ENCODE measurements at places on chromosomes 12 and 14.

DNA sequence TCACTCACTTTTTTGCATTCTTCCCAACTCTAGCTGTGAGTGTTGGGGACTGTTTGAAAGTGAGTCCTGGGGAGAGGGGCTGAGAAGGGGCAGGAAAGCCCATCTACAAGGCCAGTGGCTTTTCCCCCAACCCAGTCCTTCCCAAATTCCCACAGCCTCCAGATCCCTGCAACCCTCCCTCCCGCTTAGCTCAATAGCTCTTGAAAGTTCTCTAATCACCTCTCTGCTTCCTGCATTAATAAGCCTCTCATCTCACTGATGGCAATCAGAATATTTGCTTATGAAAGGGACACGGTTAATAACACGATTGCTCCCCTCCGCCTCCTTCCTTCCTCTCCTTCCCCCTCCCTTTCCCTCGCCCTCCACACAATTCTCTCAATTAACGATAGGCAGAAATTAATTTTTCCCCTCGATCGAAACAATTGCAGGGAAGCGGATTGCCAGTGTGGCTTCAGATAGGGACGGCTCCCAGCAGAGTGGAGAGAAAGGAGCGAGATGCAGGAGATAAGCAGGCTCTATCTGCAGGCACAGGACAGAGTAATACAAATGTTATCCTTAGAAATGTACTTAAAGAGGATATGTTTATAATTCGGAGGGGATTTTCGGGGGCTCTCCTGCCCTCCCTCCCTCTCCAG lies 15.1 kb upstream of the GPATCH2L start:
- DNase-seq: no peak

- DNase-seq: peak; percentile 53
These were observed 30.2 kb upstream of the CIPC start for GRCh38 chr14:77067632-77068516.

GRCh38 chr14:58296726-58297125 lies 1.6 kb upstream of the ARID4A start:
- no peak for DNase-seq

DNA sequence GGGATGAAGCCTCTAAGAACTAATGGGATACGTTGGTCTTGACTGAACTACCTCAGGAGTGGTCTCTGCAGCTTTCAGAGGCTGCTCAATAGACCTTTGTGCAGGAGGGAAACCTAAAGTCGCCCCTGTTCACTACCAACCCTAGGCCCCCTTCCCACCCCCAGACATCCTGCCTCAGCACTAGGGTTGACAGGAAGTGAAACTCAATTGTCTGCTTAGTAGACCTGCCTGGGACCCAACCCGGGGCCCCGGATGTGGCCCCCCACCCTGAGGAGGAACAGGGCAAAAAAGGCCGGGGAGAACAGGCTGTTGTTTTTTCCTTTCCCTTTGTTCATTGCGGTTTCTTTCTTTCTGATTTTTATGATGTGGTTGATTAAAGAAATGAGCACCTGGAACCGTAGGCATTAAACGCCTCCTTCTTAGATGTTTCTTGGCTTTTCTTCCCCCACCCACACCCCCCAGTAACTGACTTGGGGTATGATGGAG lies 1.6 kb upstream of the DGKA start:
- DNase-seq: peak; percentile 84

DNA sequence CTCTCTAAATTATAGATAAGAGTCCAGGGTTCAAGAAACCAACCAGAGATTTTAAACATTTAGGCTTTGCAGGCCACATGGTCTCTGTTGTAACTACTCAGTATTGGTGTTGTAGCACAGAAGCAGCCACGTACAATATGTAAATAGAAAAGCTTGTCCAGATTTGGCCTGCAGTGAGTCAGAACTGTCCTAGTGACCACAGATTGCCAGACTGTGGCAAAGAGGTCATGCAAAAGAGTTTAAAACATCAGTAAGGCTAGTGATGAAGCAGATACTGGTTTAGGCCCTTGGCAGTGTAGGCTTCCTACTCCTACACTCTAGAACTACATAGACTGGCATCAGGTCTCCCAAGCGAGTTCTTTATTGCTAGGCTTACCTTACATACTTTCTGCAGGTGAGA lies 117.6 kb upstream of the GARIN6 start:
- DNase-seq: no peak

- no peak for DNase-seq
These were observed 18.6 kb downstream of the DUSP6 start for GRCh38 chr12:89333564-89334252.

- no peak for DNase-seq
These were observed 550 bp downstream of the TEAD4 start for GRCh38 chr12:2959505-2960389.

DNA sequence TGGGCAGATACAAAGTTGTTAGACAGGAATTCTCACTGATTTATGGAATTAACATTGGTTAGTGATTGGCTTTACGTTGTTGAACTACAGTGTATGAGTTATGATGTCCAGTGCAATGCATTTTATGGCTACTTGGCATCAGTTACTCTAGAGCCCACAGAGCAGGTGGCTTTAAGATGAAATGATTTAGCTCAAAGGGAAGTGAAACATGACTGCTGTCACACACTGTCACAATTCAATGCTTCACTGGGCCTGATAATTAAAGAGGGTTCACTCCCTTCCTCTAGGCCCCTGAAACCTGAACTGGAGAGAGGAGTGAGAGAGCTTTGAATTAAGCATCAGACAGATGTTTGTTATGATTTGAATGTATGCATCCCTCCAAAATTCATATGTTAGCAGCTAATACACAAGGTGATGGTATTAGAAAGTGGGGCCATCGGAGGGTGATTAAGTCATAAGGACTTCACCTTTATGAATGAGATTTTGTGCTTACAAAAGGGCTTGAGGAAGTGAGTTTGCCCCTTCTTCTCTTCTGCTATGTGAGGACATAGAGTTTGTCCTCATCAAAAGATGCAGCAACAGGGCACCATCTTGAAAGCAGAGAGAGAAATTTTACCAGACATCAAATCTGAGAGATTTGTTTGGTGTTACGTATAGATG lies 175.8 kb upstream of the GRIN2B start:
- DNase-seq: no peak

DNA sequence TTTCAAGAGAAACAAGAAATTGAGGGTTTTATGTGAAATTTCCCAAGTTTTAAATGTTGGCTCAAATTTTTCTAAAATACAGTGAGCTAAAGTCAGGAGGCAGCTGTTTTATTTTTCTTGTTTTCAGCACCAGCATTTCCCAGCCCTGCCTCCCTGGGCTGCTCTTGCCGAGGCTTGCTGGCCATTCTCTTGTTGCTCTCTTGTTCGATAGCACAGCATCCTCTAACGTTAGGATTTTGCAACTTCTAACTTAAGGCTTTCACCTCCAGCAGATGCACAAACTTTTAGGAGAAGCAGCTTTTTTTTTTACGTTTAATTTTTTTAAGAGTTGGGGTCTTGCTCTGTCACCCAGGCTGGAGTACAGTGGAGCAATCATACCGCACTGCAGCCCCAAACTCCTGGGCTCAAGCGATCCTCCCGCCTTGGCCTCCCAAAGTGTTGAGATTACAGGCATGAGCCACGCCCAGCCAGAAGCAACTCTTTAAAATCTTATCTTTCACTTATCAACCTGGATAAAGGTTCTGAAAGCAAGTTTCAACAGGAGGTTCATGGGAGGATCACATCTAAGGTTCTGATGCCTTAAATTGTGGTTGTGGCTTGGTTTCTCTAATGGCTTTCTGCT lies 40.2 kb downstream of the B4GALNT3 start:
- no peak for DNase-seq

GRCh38 chr14:103372552-103373304 lies 12.5 kb upstream of the MARK3 start:
- peak; percentile 33 for DNase-seq

DNA sequence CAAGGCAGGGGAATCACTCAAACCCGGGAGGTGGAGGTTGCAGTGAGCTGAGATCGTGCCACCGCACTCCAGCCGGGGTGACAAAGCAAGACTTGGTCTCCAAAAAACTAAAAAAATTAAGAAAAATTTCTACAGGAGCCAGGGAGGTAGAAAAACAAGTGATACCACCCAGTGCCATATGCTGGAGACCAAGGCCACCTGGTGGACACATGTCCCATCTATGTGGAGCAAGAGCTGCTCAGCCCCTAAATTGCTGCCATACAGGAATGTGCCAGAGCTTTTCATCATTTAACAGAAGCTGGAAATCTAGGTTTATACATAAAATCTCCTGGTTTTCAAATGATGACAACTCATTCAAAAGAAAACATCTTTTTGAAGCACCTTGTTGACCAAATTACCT lies 61.4 kb upstream of the ELK3 start:
- no peak for DNase-seq

- DNase-seq: no peak
These were observed 185.9 kb downstream of the TTC7B start for GRCh38 chr14:90630171-90630806.

Data from stimulated activated CD4-positive, alpha-beta T cell treated with anti-CD3 and anti-CD28 coated beads, Interleukin-15, amount 100 ng/mL, for 48 hours (primary cell).